ENCODE measurements at places on chromosomes 12 and 14.
A peak's percentile ranks its signal among the peaks of the same experiment; 100 is the strongest.

- DNase-seq = no peak
Observed at GRCh38 chr14:48435221-48435620, 759.8 kb upstream of the MDGA2 start.

GRCh38 chr14:67385120-67385519 is 25.0 kb downstream of the EIF2S1 start:
- no peak for DNase-seq

GRCh38 chr12:47545938-47546609 is 159.8 kb downstream of the RPAP3 start:
- DNase-seq = no peak

DNA sequence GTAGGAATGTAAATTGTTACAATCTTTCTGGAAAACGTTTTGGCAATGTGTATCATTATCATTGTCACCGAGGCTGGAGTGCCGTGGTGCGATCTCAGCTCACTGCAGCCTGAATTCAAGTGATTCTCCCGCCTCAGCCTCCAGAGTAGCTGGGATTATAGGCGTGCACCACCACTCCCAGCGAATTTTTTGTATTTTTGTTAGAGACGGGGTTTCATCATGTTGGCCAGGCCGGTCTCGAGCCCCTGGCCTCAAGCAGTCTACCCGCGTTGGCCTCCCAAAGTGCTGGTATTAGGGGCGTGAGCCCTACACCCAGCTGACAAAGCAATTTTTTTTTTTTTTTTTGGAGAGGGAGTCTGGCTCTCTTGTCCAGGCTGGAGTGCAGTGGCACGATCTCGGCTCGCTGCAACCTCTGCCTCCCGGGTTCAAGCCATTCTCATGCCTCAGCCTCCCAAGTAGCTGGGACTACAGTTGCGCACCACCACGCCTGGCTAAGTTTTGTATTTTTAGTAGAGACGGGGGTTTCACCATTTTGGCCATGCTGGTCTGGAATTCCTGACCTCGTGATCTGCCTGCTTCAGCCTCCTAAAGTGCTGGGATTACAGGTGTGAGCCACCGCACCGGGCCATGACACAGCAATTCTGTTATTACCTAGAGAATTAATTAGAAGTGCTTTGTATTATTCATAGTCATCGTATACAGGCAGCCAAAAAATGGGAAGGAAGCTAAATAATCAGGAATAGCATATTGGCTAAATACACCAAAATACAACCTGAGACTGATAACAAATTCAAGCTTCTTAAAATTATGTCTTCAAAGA is 1.2 kb downstream of the ACTR6 start:
- DNase-seq = no peak

DNA sequence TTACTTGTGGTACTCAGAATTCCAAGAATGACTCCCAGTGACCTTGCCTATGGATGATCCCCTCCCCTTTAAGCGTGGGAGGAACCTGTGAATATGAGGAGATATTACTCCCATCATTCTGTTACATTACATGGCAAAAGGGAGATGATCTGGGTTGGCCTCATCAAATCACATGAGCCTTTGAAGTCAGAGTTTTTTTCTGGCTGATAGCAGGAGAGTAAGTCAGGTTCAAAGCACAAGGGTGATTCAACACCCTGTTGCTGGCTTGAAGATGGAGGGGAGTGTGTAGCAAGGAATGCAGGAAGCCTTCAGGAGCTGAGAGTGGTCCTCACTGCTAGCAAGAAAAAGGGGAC is 9.1 kb upstream of the MDM2 start:
- no peak for DNase-seq

GRCh38 chr12:107080299-107080698 is 13.1 kb downstream of the CRY1 start:
- DNase-seq = no peak

DNA sequence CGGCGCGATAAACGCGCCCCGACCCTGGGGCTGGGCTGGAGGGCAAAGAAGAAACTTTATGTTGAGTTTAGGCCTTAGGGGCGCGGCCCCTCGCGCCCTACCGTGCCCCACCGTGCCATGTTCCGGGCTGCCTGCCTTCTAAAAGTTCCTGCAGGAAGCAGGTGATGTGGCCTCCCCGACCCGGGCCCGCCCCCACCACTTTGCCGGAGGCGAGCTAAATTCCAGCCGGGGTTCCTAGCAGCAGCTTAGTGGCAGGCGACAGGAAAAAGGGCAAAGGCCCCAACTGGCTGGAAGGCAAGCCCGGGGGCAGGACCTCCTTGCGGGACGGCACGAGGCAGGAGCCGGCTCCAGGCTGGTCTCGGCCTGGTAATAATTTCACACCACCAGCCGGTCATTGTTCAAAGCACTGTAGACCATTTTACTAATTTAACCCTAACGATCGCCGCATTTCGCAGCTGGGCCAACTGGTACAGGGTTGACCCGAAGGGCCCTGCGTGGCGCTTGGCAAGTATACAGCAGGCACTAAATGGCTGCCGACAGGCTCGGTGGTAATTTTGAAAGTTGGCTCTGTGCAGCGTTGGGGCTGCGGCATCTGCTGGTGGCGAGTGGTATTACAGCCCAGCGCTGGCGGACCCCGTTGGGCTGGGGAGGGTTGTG is 895 bp upstream of the CCDC88C start:
- peak; percentile 74 for DNase-seq

DNA sequence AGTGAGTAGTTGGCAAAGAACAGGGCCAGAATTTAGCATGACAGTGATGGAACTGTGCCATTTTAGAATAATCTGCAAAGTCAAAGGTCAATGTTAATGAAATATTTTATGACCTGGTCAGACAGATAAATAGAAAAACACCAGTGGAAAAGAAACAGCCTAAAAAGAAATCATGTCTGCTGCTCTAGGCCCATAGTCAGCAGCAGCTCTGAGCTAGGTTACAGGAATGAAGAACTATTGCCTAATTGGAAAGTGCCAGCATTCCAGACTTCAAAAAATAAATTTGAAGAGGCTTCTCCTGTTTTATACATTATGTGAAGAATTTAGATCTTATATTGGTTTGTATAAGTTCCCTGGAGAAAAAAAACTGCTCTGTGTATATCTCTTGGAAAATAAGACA is 9.8 kb downstream of the NPC2 start:
- DNase-seq = no peak

GRCh38 chr14:92412912-92413311 is 89.9 kb downstream of the SLC24A4 start:
- DNase-seq = no peak

DNA sequence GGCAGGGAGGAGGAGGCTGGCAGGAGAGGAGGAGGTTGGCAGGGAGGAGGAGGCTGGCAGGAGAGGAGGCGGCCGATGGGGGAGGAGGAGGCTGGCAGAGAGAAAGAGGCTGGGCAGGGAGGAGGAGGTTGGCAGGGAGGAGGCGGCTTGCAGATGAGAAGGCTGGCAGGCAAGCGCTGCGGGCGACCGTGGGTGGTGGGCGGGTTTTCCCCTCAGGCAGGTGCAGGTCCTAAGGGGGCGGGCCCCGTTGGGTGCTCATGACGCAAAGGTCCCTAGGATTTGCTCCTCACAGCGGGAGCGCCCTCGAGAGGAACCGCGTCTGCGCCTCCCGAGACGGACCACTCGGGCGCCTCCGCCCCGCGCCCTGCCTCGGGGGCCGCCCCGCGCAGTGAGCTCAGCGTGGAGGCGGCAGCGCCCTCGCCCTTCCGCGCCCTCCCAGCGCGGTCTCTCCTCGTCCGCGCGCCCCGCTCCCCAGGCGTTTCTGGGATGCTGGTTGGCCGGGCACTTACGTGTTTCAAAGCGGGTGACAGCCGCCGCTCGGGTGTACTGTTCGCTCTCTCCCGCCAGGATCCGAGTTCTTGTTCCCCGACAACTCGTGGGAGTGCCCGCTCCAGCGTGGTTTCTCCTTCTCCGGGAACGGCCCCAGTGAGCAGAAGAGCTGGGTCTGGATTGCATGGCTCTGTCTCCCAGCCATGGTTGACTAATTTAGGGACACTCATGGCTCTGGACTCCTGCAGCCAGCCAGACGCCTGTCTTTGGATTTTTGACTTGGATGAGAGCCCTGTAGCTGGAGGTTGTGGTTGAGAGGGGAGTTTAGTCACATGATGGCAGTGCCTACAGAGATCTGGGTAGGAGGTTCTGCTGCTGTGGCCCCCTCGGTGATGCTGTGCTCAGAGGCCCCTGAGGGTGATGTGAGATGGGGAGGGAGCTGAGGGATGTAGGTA is 64.1 kb upstream of the PPP4R3A start:
- peak; percentile 89 for DNase-seq

- DNase-seq = no peak
Observed at GRCh38 chr14:23359722-23360447, 5.1 kb downstream of the EFS start.

DNA sequence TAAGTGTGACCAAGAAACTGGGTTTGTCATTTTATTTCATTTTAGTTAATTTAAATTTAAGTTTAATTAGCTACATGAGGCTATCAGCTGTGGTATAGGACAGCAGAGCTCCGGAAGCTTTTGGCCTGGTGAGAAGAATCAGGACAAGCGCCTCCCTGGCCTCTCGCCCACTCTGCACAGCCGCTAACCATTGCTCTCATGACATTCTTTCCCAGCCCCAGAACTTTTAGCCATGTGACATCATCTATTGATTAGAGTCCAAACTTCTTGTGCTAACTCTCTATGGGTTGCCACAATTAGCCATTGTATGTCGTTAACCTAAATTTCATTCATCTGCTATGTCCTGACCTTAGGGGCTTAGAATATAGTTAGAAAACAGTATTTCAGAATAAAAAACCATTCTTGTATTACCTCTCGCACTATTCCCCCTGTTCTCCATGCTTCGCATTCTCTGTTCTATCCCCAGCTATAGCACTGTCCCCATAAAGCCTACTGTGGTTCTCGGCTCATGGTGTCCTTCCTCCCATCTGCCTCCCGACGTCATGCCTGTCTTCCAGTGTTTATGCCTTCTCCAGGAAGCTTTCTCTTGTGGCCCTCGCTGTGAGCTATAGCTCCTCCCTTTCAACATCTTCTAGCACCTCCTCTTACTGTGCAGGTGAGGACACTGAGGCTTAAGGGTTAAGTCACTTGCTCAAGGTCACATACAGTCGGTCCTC is 23.5 kb downstream of the SSH1 start:
- DNase-seq = no peak

GRCh38 chr14:69542311-69542710 is 32.4 kb downstream of the CCDC177 start:
- no peak for DNase-seq

DNA sequence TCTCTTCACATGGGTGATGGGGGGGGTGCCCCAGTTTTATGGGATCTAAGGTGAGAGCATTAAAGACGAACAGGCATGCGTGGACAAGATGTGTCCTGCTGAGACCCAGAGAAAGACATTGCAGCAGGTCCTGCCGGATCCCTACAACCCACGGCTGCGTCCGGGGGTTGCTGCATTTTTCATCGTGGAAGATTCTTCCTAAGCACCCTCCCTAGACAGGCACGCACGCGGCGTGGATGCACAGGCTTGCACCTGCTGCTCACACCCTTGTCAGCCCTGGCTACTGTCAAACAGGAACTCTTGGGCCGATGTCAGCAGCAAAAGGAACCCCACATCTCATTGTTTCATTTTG is 280.6 kb upstream of the RTL1 start:
- DNase-seq = no peak

DNA sequence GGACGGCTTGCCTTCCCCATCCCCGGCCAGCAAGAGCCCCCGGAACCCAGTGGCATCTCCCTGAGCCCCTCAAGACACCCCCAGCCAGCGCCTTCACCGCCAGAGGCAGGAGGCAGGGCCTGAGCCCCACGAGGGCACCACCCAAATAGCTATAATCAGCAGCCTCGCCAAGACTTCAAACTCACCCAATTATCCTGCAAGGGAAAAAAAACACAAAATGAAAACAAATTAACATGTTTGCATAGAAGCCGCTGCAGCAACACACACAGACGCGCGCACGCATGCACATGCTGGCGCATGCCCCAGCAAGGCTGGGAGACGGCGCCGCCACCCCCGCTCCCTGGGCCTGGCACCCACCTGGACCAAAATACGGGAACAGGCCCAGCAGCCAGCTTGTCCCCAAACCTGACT is 15.8 kb downstream of the FAM222A start:
- no peak for DNase-seq

All from stimulated activated CD4-positive, alpha-beta T cell treated with anti-CD3 and anti-CD28 coated beads, TNF-alpha, amount 100 ng/mL, for 4 hours (primary cell).